GM23338 (cell line): ENCODE measurements at places on chromosomes 5 and 9. TPM values are rescaled to one million over a fixed set of nuclear protein-coding genes. Genes with fewer than 3 reads are reported as not detected.
A peak's percentile ranks its signal among the peaks of the same experiment; 100 is the strongest.

GRCh38 chr5:32933692-32934091 is 222.6 kb downstream of the NPR3 start:
- no peak for DNase-seq

DNA sequence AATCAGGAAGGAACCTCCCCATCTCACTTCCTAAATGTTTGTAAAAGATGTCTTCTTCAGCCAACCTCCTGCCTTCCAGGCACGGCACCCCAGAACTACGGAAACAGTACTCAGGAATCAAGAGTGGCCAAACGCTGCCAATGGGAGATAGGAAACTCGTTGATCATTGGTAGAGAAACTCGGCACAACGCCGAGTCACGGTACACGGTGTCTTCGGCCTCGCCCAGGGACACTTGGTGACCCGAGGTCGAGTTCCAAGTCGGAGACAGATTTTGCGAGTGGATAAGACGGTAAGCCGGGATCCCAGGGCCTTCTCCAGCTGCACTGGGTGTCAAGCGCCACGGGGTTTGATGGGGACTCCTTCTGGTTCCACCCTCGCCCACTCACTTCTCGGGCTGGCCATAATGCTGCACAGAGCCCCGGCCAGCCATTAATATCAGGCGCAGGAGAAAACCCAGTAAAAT is 343 bp downstream of the KIAA0825 start:
- peak; percentile 65 for DNase-seq

DNA sequence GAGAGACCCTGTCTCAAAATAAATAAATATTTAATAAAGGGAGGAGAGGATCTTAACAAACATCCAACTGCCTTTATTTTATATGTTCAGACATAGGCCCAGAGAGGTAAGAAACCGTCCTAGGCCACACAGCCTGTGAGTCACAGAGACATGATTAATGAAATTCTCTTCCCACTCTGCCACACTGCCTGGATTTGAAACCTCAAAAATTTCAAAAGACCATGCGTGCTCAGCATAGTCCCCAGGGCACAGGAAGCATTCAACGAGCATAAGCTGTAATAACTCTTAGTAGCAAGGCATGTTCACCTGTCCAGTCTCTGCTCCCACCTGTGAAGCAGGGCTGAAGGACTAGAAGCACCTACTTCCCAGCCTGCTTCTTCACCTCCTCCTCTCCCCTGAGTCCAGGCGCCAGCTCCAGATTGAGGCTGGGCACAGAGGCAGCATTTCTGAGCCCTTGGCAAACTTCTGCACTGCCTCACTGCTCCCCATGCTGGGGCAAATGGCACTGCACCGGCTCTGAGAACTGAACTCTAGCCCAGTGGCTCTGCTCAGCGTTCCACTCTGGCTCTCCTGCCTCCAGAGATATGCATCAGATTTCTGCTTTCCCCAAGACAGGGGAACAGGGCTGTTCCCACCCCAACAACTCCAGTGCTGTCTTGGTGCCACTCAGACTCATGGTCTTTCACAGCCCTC is 1.1 kb downstream of the FAT2 start:
- DNase-seq = no peak

- DNase-seq = no peak
Observed at GRCh38 chr9:133642708-133643361, 6.7 kb downstream of the DBH start.

DNA sequence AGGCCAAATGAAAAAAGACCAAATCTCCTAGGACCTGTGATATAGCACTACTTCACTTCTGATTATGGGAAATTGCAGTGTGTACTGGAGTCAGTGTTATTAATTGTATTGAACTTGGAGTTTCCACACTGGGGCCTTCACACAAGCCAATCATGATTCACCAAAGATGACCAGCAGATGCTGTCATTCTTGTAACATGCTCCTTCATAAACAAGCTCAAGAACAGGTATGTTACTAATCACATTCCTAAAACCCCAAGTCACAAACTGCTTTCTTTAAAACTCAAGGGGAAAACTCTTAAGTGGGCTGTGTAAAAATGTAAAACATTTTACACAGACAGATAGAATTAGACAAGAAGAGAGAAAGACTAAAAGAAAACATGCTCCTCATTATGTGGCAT is 5.6 kb downstream of the KLHL3 start:
- no peak for DNase-seq

- DNase-seq = no peak
Observed at GRCh38 chr5:9409413-9409960, 136.4 kb downstream of the SEMA5A start.

- no peak for DNase-seq
Observed at GRCh38 chr5:115813719-115814118, 2.7 kb downstream of the CDO1 start.

DNA sequence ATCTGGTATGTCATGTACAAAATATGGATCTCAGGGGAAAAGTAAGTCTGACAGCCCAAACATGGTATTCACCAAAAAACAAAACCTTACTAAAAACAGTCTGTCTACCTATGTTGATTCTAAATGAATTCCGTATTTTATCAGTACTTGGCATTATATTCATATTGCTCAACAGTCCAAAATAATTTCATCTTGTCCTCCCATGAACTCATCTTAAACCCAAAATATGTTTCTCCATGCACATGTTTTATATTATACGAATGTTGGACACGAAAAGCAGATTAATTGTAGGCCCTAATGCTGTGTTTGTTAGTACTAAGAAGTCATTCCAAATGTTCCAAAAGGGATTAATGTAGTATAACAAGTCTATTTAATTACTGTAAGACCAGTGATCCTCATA is 20.1 kb downstream of the NFIB start:
- no peak for DNase-seq

DNA sequence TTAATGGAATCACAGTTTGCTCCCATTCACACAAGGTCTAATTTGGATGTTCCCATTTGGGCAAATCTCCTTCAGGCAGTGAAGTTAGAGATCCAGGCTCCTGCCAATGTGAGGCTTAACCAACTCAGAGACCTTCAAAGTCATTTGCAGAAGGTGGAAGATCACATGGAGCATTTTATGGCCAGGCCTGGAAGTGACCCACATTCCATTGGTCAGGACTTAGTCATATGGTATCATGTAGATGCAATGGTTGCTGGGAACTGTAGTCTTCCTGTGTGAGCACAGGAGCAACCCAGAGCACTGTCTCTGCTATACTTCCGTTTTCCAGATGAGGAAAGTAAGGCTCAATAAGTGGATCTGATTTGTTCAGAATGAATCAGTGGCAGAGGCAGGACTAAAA is 292.7 kb upstream of the SMARCA2 start:
- DNase-seq = peak; percentile 69

- DNase-seq = no peak
Observed at GRCh38 chr9:77847626-77848025, 184.0 kb downstream of the GNAQ start.

DNA sequence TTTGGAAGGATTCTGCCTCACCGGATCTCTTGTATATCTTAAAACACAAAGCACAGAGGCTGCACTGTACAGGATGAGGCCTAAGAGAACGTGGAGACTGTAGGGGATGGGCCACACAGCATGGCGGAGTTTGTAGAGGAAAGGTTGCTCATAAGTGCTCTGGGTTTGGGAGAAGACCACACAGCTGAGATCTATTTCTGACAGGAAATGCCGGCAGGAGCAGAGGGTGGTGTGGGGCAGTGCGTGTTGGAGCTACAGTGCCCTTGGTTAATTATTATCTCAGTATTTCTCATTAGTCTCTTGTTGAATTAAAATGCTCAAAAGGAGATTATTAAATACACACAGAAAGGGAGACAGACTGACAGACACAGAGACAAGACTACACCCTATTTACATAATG is 9.6 kb downstream of the PALM2AKAP2 start:
- DNase-seq = no peak

GRCh38 chr5:136057401-136058038 is 28.7 kb downstream of the TGFBI start:
- DNase-seq = no peak

DNA sequence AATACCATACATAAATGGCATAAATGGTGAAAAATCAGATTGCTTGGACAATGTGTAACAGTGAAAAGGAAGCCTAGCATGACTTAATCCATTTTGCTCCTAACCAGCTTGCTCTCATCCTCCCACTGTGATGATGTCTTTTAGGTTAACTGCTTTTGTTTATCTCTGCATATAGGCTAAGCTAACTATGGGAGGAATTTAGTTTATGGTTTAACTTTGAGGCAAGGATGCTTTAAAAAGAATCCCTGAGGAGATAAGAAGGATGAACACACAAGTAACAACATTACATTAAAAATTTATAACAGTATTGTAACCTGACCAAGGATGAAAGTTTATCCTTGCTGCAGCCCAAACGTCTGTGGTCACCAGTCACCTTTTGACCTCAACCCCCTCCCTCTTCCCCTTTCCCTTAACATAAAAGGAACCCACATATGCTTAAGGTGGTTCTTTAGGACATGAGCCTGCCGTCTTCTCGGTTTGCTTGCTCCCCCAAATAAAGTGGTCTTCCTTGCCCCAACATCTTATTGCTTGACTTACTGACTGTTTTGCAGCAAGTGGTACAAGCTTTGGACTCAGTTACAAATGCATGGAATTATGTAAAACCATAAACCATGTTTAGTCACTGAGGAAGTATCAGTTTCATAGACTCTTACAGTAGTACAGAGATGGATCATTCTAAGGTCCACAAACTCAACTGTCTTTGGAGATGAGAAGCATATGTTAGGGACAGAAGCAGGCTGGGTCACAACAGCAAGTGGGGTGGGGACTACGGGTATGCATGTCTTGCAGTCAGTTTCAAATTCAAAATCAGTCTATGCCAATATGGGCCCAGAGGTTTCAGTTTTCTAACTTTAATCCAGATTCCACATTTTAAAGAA is 31.3 kb downstream of the AGXT2 start:
- no peak for DNase-seq

CKMT2 gene
- 3.4 and 8.2 TPM in 2 replicates for total RNA-seq

- no peak for DNase-seq
Observed at GRCh38 chr5:148953711-148954110, 109.2 kb downstream of the SH3TC2 start.
